ENCODE measurements at places on chromosomes 7 and 10. TPM values are rescaled to one million over a fixed set of nuclear protein-coding genes. Genes with fewer than 3 reads are reported as not detected.

The ANKRD1 gene
- 62.9 TPM for total RNA-seq

- no peaks in the 10 kb centered on the region for H3K4me1 ChIP-seq
- H3K27me3 ChIP-seq, result no peaks in the 10 kb centered on the region
- DNase-seq, result no peak
- H3K27ac ChIP-seq, result no peak overlapping the region
Observed at GRCh38 chr7:36958111-36958733, 233.9 kb upstream of the AOAH start.

- no peaks in the 10 kb centered on the region for H3K27me3 ChIP-seq
- H3K4me1 ChIP-seq, result no peaks in the 10 kb centered on the region
- H3K4me3 ChIP-seq, result no peak overlapping the region
Observed at GRCh38 chr10:88256013-88256680, 327.0 kb downstream of the RNLS start.

GRCh38 chr10:110648692-110649346, 4.7 kb downstream of the RBM20 start:
- H3K27ac ChIP-seq, result no peak overlapping the region
- DNase-seq, result no peak
- no peaks in the 10 kb centered on the region for H3K27me3 ChIP-seq
- no peaks in the 10 kb centered on the region for H3K36me3 ChIP-seq
- H3K4me1 ChIP-seq, result peaks cover 4% of the 10 kb centered on the region

DNA sequence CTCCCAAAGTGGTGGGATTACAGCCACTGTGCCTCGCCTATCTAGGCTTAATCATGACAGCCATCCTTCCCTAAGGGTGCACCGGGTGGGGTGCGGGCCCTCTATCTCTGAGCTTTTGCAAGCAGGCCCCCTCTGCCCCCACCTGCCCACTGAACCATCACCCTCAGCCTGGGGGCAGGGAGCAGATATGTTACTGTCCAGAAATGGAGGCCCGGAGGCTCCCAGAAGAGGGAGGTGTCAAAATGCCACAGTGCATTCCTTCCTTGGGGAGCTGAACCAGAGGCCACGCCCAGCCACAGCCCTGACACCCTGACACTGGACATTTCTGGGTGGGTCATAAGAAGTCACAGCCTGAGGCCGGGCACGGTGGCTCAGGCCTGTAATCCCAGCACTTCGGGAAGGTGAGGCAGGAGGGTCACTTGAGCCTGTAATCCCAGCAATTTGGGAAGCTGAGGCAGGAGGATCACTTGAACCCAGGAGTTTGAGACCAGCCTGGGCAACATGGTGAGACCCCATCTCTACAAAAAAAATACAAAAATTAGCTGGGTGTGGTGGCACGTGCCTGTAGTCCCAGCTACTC, 129.8 kb upstream of the TNRC18 start:
- no peaks in the 10 kb centered on the region for H3K27me3 ChIP-seq
- no peaks in the 10 kb centered on the region for H3K36me3 ChIP-seq
- no peak for DNase-seq
- no peak overlapping the region for H3K4me3 ChIP-seq

DNA sequence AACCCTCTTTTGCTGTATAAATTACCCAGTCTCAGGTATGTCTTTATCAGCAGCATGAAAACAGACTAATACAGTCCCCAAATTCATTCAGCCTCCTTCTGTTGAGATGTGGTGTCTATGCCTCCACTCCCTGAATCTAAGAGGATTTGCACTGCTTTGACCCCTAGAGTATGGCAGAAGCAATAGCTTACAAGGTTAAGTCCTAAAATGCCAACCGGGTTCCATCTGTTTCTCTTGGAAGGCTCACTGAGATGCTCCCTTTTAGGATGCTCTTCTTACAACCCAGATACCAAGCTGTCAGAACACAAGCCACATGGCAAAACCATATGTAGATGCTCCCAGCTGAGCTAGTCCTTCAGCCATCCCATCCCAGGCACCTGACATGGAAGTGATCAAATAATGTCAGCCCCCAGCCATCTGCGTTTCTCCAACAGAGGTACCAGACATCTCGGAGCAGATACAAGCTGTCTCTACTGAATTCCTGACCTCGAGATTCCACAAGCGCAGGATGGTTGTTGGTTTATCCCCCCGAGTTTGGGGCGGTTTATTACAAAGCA, 20.2 kb downstream of the CALN1 start:
- H3K4me1 ChIP-seq, result no peaks in the 10 kb centered on the region
- no peaks in the 10 kb centered on the region for H3K36me3 ChIP-seq
- DNase-seq, result no peak

- H3K4me3 ChIP-seq, result no peak overlapping the region
- H3K4me1 ChIP-seq, result no peaks in the 10 kb centered on the region
- no peaks in the 10 kb centered on the region for H3K27me3 ChIP-seq
- DNase-seq, result peak; percentile 61
- H3K27ac ChIP-seq, result peak overlapping the region; percentile 54
Observed at GRCh38 chr7:29865526-29865925, 59.2 kb downstream of the WIPF3 start.

- H3K27me3 ChIP-seq, result no peaks in the 10 kb centered on the region
- no peaks in the 10 kb centered on the region for H3K36me3 ChIP-seq
- H3K27ac ChIP-seq, result no peak overlapping the region
- no peaks in the 10 kb centered on the region for H3K4me1 ChIP-seq
- H3K4me3 ChIP-seq, result no peak overlapping the region
Observed at GRCh38 chr7:151312831-151313809, 28.5 kb upstream of the NUB1 start.

DNA sequence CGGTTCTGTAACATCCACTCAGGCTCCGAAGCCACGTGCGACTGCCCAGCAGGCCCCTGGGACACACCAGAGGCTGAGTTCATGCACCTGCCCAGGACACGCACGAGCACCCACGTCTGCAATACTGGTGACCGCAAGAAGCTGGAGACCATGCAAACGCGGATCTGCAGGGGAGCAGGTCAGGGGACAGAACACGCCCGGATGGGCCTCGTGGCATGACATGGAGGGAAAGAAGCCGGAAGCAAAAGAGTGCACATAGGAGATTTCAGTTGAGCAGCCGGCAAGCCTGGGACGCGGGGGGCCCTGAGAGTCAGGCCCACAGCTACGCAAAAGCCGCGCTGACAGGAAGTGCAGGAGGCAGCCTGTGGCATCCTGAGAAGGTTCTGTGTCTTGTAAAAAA, 73.7 kb downstream of the FOXL3 start:
- no peaks in the 10 kb centered on the region for H3K36me3 ChIP-seq
- H3K4me1 ChIP-seq, result no peaks in the 10 kb centered on the region
- DNase-seq, result peak; percentile 45
- H3K4me3 ChIP-seq, result no peak overlapping the region
- no peak overlapping the region for H3K27ac ChIP-seq

Measured in aorta (tissue), 5 donors.